Effector memory CD4-positive, alpha-beta T cell (primary cell): ENCODE measurements at places on chromosomes 2 and 18.

DNA sequence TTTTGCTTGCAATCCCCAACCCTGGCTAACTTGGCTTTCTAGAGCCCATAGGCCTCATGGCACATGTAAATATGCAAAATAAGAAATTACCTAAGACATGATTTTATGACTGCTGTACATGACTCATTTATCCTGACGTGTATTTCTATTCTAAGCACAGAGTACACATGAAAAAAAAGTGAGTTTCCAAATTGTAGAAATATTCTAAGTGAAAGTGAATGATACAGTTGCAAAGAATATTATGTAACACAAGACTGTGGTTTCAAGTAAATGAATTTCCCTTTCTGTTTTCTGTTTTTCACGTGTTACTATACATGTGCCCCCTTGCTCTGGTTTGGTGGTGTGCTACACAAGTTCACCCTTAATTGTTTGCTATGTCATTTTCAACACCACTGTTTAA, 162.4 kb downstream of the LRP1B start:
- DNase-seq, result no peak

DNA sequence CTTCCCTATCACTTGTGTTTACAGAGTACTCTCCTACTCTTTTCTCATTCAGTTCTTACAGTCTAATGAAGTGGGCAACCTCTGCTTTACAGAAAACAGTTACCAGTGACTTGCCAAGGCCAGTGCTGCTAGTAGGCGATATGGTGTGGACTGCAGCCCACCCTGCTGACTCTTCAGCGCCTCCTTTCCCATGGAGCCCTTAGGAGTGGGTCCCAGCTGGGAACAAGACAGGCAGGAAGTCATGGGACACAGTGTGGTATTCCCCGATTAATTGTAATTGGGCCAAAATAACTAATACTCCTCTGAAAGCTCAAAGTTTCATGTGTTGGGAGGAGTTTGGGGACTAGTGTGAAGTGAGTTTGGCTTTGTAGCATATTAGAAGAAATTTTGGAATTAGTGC, 120.1 kb upstream of the EML6 start:
- no peak for DNase-seq

DNA sequence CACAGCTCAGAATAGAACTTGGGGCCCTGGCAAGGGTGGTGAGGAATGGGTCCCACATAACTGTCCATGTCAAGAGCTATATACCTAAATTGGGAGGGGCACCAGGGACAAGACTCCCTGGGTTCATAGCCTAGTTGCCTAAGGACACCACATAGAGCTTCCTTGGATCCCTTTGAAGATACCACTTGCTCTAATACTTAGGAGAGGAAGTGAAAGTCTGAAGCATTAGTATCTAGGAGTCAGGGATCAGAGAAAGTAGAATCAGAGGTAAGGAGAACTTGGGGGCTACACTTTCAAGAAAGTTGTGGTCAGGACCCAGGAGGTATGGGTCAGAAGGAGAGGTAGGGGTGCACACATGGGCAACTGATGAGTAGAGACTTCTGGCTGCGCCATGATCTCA, 318.2 kb upstream of the SLC39A10 start:
- DNase-seq, result no peak

GRCh38 chr2:152584301-152584700, 133.0 kb downstream of the PRPF40A start:
- no peak for DNase-seq

DNA sequence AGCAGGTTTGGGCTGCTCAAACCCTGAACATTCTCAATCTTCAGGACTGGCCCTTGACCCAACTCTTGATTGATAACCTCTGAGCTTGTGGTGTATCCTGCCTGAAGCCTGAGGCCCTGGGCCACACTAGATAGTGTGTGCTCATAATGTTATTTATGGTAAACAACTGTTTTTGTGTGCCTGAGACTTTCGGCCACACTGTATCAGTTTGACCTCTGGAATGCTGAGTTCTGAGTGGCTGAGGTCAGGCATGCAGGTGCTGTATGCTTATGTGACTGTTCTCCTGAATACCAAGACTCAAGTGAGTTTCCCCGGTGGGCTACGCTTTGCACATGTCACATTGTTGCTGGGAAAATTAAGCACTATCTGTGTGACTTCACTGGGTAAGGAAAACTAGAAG, 82.2 kb upstream of the RMP24 start:
- DNase-seq, result no peak

DNA sequence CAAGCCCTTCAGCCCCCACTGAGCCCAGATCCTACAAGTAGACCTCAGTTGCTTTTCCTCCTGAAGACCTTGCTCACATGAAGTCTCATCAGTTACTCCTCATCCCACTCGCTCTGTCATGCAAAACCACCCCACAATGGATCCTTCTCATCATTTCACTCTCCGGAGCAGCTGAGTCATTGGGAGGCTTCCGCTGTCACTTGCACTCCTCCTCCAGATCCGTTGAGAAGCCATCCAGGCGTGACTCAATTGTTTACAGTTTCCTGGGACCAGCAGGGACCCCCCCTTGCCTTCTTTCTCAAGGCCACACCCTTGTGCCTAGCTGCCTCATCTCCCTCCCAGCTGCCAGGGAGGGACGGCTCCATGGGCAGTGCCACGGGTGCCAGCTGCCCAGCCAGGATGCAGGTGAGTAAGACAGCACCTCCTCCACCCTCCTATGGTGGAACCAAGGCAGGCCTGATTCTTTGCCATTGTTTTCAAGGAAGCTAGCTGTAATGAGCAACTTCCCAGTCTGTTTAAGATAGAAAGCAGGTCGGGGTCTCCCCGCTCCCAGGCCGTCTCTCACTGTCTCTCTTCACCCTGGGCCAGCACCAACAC, 16.3 kb downstream of the GPR55 start:
- no peak for DNase-seq

DNA sequence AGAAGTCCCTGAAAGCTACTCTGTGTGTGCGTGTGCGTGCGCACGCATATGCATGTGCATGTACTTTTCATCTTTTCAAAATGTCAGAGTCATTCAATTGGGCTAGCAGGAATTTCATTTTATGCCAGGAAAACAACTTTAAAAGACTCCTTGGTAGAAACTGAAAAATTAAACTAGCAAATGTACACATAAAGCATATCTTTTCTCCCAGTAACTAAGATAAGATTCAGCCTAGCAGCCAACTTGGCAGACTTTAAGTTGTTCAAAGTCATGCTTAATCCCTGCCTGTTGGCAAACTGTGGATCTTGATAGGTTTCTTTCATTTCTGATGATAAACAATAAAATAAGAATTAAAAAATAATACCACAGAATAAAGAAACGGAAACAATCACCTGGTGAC, 1129.1 kb downstream of the LRP1B start:
- DNase-seq, result no peak

- DNase-seq, result no peak
Observed at GRCh38 chr2:24336811-24337210, 23.5 kb downstream of the ITSN2 start.

GRCh38 chr2:464562-465309, 176.8 kb upstream of the ALKAL2 start:
- no peak for DNase-seq

GRCh38 chr2:237995036-237995435, 28.2 kb downstream of the UBE2F start:
- DNase-seq, result no peak

GRCh38 chr2:231769170-231770136, 11.6 kb downstream of the PDE6D start:
- DNase-seq, result no peak

- DNase-seq, result no peak
Observed at GRCh38 chr2:74188018-74188601, 9.4 kb upstream of the MOB1A start.

DNA sequence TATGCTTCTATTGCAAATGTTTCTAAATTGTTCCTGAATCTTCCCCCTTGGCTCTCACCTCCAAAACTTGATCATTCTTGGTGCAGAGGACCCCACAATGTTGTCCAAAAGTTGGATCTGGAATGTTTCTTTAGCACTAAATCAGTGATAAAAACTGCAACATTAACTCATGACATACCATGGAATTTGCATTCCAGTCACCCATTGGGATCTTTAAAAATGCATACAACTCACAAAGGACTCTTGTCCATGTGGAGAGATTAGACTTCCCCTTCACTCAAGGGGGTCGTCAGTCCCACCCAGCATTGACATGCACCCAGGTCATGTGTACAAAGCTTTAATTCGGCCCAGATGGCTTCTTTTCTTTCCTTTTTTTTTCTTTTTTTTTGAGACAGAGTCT, 169.3 kb downstream of the SETBP1 start:
- no peak for DNase-seq

- DNase-seq, result no peak
Observed at GRCh38 chr2:161117506-161117905, 42.7 kb upstream of the TANK start.

DNA sequence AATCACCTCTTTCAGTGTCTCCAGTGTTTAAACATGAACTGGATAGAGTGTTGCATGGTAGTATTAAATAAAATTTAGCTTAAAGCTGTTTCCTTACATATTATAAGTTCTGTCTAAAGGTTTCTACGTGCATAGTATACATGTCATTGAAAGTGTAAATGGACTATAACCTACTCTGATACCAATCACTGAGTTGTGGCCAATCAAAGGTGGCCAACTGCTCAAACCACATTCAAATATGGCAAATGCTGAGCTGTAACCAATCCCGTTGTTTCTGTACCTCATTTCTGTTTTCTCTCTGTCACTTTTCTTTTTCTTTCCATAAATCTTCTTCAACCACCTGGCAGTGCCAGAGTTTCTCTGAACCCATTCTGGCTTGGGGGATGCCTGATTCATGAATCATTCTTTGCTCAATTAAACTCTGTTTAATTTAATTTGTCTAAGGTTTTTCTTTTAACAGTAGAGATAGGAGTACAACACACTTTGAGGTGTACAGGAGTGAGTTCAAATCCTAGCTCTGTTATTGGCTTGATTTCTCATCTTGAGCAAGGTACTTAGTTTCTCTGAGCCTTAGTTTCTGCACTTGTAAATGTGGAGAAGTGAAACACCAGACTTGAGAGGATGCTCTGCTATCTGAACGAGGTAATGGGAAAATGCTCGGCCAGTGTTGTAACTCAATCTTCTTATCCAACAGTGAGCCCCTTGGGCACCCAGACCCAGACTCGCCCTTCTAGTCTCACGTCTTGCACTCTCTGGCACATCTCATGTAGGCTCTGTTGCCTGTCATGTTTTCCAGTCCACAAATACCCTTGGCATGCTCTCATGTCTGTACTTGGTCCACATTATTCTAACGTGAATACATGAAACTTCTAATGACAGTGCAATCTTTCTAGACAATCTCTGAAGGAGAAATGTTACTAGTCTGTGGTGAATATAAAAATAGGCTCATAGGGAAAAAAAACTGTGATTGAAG, 228.0 kb downstream of the PIK3C3 start:
- no peak for DNase-seq

- DNase-seq, result no peak
Observed at GRCh38 chr2:7674606-7675005, 757.4 kb downstream of the RNF144A start.

- DNase-seq, result no peak
Observed at GRCh38 chr18:69845593-69846506, 101.8 kb downstream of the CD226 start.

DNA sequence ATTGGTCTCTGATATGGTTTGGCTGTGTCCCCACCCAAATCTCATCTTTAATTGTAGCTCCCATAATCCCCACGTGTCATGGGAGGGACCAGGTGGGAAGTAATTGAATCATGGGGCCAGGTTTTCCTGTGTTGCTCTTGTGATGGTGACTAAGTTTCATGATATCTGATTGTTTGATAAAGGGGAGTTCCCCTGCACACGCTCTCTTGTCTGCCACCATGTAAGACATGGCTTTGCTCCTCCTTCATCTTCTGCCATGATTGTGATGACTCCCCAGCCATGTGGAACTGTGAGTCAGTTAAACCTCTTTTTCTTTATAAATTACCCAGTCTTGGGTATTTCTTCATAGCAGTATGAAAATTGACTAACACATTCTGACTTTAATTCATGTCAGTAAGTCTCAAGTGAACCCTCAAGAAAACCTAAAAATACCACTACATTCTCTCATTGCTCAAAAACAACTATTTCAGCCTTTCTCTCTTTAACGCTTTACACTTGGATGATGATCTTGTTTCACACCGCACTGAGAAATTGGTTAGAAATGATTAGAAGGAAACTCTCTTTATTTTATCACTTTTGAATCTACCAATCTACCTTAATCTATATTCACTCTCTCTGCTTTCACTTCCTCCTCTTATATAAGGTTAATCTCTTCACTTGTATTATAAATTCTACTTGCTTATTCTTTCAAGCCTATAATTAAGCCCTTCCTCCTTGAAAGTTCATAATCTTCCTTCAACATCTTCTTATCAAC, 110.1 kb downstream of the GALR1 start:
- no peak for DNase-seq

- no peak for DNase-seq
Observed at GRCh38 chr2:145626301-145626700, 1106.4 kb upstream of the ZEB2 start.

DNA sequence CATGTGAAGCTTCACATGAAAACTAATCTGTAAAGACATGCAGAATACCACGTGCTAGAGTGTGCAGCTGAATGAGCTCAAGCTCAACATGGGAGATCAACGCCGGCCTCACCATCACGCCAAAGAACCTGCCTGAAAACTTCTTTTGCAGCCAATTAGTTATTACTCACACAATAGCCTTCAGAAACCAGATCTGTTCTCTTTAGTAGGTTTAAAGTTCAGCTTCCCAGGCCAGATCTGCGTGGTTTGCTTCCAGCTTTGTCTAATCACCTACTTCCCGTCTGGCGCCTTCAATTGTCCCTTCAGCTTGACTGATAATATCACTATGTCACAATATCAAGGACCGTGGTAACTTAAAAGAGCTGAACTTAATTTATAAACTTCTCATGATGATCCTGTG, 68.0 kb upstream of the ZNF236 start:
- no peak for DNase-seq

- DNase-seq, result no peak
Observed at GRCh38 chr2:19670303-19670702, 231.5 kb downstream of the TTC32 start.
